Tibial nerve (tissue), 4 donors: ENCODE measurements at places on chromosomes 7 and 10. TPM values are rescaled to one million over a fixed set of nuclear protein-coding genes. Genes with fewer than 3 reads are reported as not detected.

Gene CCDC136
- total RNA-seq, result 12.4 TPM

Gene MRLN
- total RNA-seq, result not detected

Gene SPAG6
- total RNA-seq, result not detected

Gene ENTPD1
- total RNA-seq, result 26.3 TPM

Gene SPDYE2
- not detected for total RNA-seq

Gene CTTNBP2
- total RNA-seq, result 12.9 TPM

Gene LRRD1
- total RNA-seq, result 0.44 TPM

Gene GNG11
- total RNA-seq, result 21.2 TPM

Gene ACHE
- total RNA-seq, result 3.0 TPM

Gene TUBB8
- not detected for total RNA-seq

Gene CALML5
- not detected for total RNA-seq

Gene TMEM139
- total RNA-seq, result 12.0 TPM

Gene INMT
- total RNA-seq, result 21.3 TPM

Gene BLNK
- 2.3 TPM for total RNA-seq

Gene ZNF32
- 53.0 TPM for total RNA-seq

GRCh38 chr10:103895411-103896186 lies 22.4 kb downstream of the STN1 start:
- DNase-seq, result no peak

GRCh38 chr7:123770378-123770777 lies 21.6 kb upstream of the WASL start:
- no peak for DNase-seq

DNA sequence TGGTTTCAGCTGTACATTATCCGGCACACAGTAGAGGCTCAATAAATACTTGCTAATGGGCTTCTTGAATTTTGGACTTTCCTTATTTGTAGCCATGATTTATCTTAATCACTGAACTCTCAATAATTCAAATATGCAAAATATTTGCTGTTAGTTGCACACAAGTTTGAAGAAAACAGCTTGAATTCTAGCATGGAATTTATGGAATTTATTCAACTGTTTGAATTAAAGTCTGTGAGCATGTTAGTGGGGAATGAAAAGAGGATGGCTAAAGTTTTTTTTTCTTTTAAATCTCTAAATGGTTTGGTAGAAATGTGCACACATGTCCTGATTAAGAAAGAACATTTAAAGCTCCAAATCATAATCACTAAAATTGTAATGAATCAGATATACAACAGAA lies 42.5 kb downstream of the SIRT1 start:
- no peak for DNase-seq

- no peak for DNase-seq
These were observed 339.0 kb upstream of the PRKCQ start for GRCh38 chr10:6919077-6919476.

DNA sequence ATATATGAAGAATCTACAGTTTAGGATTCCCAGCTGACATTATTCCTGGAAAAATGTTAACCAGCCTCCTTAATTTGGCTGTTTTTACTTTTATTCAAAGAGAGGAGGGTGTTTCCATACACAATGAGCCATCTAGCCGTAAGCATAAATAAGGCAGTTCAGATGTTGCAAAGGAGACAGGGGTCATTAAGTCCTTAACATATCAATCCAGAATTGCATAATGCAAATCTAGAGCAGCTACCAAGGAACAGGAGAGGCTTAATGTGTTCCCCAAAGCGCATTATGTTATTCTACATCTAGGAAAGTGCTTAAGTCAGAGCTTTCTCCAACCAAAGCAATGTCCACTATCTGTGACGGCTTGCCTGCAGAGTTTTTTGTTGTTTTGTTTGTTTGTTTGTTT lies 32.4 kb upstream of the TCF7L2 start:
- no peak for DNase-seq

DNA sequence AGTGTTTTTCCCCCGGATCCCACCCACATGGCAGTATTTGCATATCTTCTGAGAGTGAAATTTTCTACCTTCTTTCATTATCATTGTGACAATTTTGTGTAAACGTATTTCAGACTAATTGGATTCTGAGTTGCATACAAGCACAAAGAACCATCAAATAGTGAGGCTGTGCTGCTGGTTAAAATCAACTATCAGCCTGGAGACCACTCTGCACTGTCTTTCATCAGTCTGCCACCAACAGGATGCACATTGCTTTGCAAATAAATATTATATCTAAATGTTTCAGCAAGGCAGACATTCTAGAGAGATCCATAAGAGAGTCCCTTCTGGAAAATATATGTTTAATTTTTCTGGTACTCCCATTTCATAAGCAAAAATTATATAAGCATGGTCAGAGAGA lies 851.8 kb downstream of the XPNPEP1 start:
- DNase-seq, result no peak

GRCh38 chr7:26006426-26006825 lies 145.6 kb upstream of the NFE2L3 start:
- no peak for DNase-seq

DNA sequence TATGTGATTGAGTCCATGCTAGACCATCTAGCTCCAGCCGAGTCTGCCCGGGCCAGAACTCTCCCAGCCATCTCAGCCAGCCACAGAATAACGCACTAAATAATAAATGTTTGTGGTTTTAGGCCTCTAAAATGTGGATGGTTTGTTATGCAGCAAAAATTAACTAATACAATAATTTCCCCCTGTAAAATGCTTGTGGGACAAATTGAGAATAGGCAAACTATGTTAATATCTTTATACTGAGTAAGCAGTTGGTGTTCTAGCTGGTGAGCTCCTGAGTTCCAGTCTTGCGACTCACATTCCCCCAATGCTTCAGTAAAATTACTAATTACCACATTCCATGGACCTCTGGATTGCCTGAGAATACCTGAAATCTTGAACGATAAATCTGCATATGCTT lies 316.8 kb upstream of the NFE2L3 start:
- DNase-seq, result no peak

DNA sequence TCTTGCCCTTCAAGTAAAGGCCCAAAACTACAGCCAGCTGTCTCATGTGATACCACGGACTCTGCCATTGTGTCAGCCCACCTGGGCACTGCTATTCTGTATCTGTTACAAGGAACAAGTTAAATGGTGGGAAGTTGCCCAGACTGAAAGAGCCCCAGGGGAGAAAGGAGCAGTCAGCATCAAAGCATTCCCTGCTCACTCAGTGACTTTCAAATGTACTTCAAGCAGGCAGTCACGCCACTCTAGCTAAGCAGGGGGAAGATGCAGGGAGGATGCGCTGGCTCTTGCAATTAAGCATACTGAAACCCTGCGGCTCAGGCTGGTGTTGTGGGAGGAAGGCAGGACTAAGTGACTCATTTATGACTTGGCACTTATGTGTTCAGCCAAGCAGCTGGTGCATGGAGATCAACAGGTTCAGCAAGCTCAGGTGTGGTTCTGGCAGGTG lies 1249.6 kb downstream of the TYW1 start:
- no peak for DNase-seq

- no peak for DNase-seq
These were observed 158.0 kb downstream of the VTI1A start for GRCh38 chr10:112605063-112605462.

DNA sequence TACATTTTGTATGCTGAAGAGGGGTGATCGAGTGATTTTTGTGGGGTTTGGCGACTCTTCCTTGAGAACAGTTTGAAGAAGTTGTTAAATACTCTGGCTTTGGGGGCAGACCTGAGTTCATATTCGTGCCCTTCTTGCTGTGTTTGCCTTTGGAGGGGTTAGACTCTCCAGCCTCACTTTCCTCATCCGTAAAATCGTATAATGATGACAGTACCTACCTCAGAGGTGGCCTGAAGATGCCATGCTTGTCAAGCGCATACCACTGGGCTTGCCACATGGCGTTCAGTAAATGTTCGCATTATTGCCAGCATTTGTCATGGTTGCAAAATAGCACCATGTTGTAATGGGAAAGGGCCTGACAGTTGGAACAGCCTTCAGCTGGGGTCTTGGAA lies 1.3 kb downstream of the STK17A start:
- DNase-seq, result peak; percentile 29

DNA sequence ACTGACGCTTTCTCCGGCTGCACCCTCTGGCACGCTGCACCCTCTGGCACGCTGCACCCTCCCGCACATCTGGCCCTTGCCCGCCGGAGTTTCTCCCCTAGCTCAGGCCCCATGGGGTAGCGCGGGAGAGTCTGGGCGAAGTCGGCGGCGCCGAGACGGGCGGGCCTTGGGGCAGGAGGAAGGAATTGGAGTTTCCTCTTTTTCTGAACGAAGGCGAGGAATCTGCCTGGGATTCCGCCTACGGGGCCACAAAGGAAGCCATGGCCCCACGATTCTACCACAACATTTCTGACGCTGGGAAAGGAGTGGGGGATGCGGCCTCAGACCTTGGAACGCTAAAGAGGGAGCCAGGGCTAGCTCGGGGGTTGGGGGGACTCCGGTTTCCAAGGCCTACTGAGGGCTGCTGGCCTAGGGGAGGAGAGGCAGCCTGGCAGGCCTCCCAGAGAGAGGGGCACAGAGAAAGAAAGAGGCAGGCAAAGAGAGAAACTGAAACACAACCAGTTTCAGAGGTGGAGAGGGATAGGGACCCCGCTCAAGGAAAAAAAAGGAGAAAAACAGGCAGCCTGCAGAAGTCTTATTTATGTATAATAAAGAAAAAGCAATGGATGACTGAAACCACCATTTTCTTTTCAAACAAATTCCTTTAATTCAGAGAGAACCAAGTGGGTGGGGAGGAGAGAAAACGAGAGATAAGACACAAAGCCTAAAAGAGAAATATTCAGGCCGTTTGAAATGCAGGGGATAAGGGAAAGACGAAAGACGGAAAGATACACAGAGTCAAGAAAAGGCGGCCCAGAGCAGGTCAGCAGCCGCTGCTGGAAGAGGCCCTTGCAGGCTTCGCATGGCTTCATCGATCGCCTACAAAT lies 4.3 kb downstream of the TLX1 start:
- DNase-seq, result no peak

GRCh38 chr10:49414496-49414895 lies 18.6 kb upstream of the DRGX start:
- DNase-seq, result no peak

- DNase-seq, result no peak
These were observed 35.7 kb upstream of the DMBT1 start for GRCh38 chr10:122524811-122525210.

DNA sequence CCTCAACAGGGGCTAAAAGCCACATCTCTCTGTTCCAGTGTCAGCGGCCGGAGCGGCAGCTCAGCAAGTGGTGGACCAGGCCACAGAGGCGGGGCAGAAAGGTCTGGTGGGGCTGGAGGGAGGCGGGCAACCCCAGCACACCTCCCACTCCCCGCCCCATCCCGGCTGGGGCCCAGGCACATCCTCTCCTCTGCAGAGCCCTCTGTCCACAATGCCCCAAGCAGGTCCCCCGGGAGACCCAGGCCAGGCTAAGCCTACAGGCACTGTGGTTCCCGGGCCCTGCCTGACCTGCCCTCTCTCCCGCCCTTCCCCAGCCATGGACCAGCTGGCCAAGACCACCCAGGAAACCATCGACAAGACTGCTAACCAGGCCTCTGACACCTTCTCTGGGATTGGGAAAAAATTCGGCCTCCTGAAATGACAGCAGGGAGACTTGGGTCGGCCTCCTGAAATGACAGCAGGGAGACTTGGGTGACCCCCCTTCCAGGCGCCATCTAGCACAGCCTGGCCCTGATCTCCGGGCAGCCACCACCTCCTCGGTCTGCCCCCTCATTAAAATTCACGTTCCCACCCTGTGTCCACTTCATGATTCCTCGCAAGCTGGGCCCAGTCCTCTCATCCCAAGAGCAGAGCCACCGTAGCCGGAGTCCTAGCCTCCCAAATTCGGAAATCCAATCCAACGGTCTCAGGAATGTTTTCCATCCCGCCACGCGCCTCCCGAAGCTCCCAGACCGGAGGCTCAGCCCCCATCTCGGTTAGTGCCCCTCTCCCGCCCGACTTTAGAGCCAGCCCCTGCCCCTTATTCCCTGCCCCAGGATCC lies 2.1 kb downstream of the ADIRF start:
- peak; percentile 91 for DNase-seq

- no peak for DNase-seq
These were observed 66.3 kb downstream of the BAMBI start for GRCh38 chr10:28743576-28743975.

- DNase-seq, result no peak
These were observed 1.5 kb downstream of the ZFAND2A start for GRCh38 chr7:1158203-1159126.

- no peak for DNase-seq
These were observed 594.3 kb downstream of the REEP3 start for GRCh38 chr10:64115471-64115870.

GRCh38 chr7:101077303-101078086 lies 7.8 kb upstream of the TRIM56 start:
- DNase-seq, result peak; percentile 85

- DNase-seq, result no peak
These were observed 50.6 kb downstream of the PRKG1 start for GRCh38 chr10:51124852-51125251.

DNA sequence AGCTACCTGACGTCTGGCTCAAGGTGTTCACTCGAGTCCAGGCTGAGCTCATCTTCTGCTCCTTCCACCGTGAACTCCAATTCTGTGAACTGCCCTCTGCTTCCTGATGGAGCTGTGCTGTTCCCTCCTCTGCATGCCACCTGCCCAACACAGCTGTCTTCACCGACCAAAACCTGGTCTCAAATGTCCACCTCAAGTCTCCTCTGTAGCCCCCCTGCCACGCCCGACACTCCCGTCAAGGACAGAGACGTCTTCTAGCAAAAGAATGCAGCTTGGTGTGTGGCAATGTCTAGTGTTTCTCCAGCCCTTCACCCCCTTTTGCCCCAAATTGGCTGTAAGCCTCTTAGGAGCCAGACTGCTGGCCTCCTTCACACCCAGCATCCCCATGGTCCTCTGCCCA lies 305.1 kb downstream of the DNAJB6 start:
- DNase-seq, result no peak

DNA sequence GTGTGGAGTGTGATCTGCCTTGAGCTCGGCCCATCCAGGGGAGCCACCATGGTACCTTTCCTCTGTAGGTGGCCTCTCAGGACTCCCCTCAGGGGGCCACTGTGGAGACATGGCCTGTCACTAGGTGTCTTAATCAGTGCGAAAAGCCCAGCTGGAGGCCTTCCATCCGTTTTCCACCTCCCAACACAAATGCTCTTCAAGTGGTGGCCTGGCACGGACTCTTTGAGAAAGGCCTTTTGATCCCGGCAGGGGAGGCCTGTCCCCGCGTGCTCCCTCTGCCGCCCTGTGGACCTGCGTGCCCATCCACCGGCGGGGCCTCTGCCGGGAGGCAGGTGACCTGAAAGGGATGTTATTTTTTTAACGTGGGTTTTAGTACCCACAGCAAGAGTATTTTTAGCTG lies 149.5 kb downstream of the RGS10 start:
- DNase-seq, result no peak

GRCh38 chr10:72846238-72846637 lies 47.3 kb upstream of the OIT3 start:
- DNase-seq, result no peak

DNA sequence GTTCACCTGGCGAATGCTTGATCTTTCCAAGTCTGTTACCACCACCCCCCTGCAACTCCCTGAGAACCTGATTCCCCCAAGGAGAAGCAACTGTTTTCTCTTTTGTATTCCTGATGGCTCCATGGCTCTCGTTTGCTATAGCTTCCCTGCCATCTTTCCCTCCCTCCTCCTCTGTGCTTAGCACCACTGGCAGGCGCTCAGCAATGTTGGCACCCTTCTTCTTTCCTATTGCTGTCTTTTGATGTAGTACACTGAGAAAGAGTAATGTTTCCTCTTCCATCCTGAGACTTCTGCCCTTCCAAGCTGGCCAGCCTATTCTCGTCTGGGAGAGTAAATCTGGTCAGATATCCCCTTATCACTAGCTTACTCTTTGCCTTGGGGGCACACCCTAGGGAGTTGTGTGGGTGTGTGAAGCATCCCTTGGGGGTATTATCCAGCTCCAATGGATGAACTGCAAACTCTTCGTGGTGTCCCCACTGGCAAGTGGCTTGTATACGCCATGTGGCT lies 74.0 kb downstream of the BMPER start:
- DNase-seq, result no peak
